Daoy (cell line): ENCODE measurements at places on chromosomes 3 and 15. TPM values are rescaled to one million over a fixed set of nuclear protein-coding genes. Genes with fewer than 3 reads are reported as not detected.

Gene CNTN4
- 0.06 and 0.42 TPM in 2 replicates for total RNA-seq

Gene FAM174B
- total RNA-seq, result 3.4 and 7.9 TPM in 2 replicates

Gene TYRO3
- 3.9 and 4.6 TPM in 2 replicates for total RNA-seq

Gene WDR93
- 0.06 TPM in 1 of 2 replicates, not detected in the other for total RNA-seq

Gene PARP9
- 11.9 and 26.3 TPM in 2 replicates for total RNA-seq

Gene CLDN18
- total RNA-seq, result not detected in 2 replicates

Gene TGM5
- total RNA-seq, result 0.51 TPM in 1 of 2 replicates, not detected in the other

Gene EFHB
- total RNA-seq, result 0.65 TPM in 1 of 2 replicates, not detected in the other

Gene LOXL1
- 125 and 161 TPM in 2 replicates for total RNA-seq

Gene LTF
- total RNA-seq, result not detected in 2 replicates

Gene SNTN
- not detected in 2 replicates for total RNA-seq

Gene QRICH1
- 42.9 and 51.8 TPM in 2 replicates for total RNA-seq

Gene PRSS50
- total RNA-seq, result not detected in 2 replicates

Gene PLA1A
- not detected in 2 replicates for total RNA-seq

Gene MORC1
- not detected in 2 replicates for total RNA-seq

Gene SLC28A2
- not detected in 2 replicates for total RNA-seq

Gene OIP5
- total RNA-seq, result 49.5 and 67.7 TPM in 2 replicates

Gene LXN
- total RNA-seq, result not detected in 2 replicates

Gene RTP1
- not detected in 2 replicates for total RNA-seq

Gene CKMT1A
- 2.2 TPM in 1 of 2 replicates, not detected in the other for total RNA-seq

Gene PTX3
- 48.3 and 49.5 TPM in 2 replicates for total RNA-seq

Gene SYNM
- 9.3 and 11.8 TPM in 2 replicates for total RNA-seq

Gene ACTRT3
- not detected in 2 replicates for total RNA-seq

Gene MPI
- total RNA-seq, result 31.0 and 38.3 TPM in 2 replicates

Gene MASP1
- total RNA-seq, result not detected in 2 replicates
